ENCODE measurements at places on chromosomes 3 and 15.

DNA sequence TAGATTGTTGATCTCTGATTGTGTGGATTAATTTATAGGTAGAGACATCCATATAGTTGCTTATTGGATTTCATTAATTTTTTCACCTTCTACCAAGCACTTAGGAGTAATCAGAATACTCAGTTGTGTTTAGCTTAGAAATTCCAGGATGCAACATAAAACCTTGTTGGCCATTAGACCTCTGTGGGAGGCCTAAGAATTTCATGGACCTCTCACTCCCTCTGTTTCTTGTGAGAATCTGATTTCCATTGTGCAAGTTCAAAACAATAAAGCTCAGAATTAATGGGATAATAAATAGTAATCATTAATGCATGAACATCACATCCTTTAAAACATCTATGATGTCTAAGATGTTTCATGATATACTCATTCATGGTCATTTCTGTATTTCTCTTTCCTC, 332.4 kb downstream of the GRM7 start:
- H3K4me3 ChIP-seq = no peak overlapping the region
- no peaks in the 10 kb centered on the region for H3K36me3 ChIP-seq
- no peaks in the 10 kb centered on the region for H3K27me3 ChIP-seq
- no peaks in the 10 kb centered on the region for H3K4me1 ChIP-seq
- no peak overlapping the region for H3K27ac ChIP-seq

GRCh38 chr15:88990185-88990679, 77.1 kb upstream of the MFGE8 start:
- no peaks in the 10 kb centered on the region for H3K36me3 ChIP-seq
- H3K27ac ChIP-seq = no peak overlapping the region
- DNase-seq = no peak

DNA sequence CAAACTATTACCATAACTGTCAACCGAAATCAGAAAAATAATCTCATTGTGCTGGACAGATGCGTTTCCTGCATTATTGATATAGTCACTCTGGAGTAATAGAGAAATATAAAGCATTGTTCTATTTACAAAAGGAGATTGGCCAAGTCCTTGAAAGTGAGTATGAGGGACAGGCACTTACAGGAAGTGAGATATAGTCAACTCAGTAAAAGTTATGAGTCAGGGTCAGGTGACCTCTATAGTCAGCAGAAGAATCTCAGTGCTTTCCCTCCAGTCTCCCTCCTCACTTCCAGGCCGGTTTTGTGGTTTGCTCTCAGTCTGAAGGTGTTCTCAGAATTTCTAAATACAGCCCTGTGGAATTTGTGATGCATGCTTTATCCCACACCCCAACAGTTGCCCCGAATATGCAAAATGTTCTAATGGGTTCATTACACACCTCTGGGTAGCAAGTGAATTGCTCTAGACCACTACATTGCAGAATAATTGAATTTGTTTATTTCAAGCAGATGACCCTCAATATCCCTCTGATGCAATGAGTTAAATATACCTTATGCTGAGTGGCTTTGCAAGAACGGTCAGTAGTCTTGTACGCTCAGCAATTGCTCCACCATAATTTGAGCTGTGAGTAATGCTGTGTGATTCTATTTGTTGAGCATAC, 787.7 kb downstream of the MCTP2 start:
- no peaks in the 10 kb centered on the region for H3K36me3 ChIP-seq
- no peaks in the 10 kb centered on the region for H3K4me1 ChIP-seq
- no peak for DNase-seq
- H3K27me3 ChIP-seq = no peaks in the 10 kb centered on the region

DNA sequence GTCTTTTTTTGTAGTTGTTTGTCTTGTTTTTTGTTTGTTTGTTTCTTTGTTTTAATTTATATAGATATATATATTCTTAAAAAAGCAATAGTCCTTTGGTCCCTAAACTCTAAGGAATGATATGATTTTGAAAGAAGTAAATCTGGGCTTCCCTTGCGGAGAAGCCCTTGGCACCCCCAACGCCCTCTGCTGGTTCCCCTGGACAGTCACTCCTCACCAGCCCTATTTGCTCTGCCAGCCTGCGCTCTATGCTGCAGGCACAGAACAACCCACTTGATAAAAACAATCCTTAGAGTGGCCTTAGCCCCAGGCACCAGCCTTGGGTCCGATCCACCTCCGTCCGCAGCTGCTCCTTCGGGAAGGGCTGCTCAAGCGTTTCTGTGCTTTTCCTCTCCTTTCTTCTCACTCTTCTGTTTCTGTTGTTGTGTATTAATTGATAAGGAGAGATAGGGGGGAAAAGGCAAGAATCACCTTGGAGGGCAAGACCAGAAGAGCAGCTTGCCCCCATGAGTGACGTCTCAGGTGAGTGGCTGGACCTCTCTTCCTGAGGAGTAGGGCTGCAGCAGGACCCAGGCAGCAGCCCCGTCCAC, 13.7 kb upstream of the PARP6 start:
- DNase-seq = no peak
- H3K36me3 ChIP-seq = no peaks in the 10 kb centered on the region
- no peaks in the 10 kb centered on the region for H3K4me1 ChIP-seq
- H3K4me3 ChIP-seq = no peak overlapping the region

DNA sequence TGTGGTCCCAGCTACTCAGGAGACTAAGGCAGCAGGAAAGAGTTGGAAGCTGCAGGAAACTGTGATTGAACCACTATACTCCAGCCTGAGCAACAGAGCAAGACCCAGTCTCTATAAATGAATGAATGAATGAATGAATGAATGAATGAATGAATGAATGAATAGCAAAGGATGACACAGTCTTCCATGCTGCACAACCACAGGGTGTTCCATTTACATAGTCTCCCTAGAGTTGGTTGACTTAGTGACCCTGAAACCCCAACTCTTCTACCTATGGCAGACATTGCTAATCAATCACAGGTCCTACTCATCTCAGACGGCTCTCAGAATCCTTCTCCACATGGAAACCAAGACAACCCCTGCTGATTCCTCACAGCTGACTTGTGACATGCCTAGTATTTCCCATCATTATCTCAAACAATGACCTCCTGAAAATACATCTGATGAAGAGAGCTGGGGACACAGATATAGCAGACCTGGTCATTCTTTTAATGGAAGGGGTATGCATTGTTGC, 2.1 kb downstream of the IQCF5 start:
- no peaks in the 10 kb centered on the region for H3K4me1 ChIP-seq
- no peaks in the 10 kb centered on the region for H3K36me3 ChIP-seq
- H3K27me3 ChIP-seq = peaks cover 3% of the 10 kb centered on the region

GRCh38 chr3:136546720-136547119, 205.5 kb downstream of the STAG1 start:
- H3K36me3 ChIP-seq = no peaks in the 10 kb centered on the region
- no peaks in the 10 kb centered on the region for H3K4me1 ChIP-seq
- no peaks in the 10 kb centered on the region for H3K27me3 ChIP-seq
- H3K27ac ChIP-seq = no peak overlapping the region
- H3K4me3 ChIP-seq = no peak overlapping the region

DNA sequence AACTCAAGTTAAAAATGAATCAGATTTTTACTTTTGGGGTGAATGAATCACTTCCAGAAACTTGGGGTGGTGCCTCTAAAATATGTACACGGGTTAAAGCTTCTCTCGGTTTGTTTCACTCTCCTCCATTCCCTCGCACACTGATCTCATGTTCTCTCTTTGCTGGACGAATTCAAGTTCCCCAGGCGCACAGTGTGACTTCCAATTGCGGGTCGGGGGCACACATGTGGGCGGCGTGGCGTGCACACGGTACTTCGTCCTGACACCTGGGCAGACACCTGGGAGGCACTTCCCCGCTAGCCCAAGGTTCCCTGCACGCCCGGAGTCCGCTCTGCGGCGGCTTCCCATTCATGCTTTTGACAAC, 692 bp downstream of the SCAANT1 start:
- peak overlapping the region; percentile 86 for H3K27ac ChIP-seq
- H3K27me3 ChIP-seq = no peaks in the 10 kb centered on the region
- DNase-seq = no peak
- H3K4me1 ChIP-seq = peaks cover 19% of the 10 kb centered on the region
- H3K4me3 ChIP-seq = peak overlapping the region; percentile 83

DNA sequence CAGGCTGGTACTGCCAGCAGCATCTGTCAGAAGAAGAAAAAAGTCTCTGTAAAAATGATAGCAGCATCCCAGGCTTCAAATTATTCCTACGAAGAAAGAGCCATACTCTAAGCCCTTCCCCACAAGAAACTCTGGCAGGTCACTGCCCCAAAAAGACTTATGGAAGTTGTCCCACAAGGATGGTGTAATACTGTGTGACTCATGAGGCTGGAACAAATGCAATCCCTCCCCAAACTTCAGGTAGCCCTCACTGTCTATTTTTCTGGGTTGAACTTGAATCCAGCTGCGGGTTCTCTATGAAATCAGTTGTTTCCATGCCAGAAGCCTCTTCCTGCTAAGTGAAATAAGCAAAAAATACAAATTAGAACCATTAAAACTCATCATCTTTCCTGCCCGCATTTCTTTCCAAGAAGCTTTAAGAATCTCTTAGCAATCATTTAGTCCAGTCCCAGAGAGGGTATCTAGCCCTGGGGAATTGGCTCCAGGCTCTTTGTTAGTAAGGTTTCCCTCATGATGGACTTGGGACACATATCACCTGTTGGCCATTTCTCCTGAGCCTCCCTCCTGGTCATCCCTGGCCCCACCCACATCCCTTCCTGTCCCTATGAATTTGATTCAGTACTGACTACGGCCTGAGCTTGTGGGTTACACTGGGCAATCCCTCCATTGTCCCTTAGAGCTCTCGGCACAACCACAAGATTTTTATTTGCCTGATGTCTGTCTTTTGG, 51.7 kb downstream of the FAM174B start:
- no peaks in the 10 kb centered on the region for H3K4me1 ChIP-seq
- H3K27ac ChIP-seq = no peak overlapping the region
- no peaks in the 10 kb centered on the region for H3K36me3 ChIP-seq
- no peak overlapping the region for H3K4me3 ChIP-seq
- no peaks in the 10 kb centered on the region for H3K27me3 ChIP-seq

DNA sequence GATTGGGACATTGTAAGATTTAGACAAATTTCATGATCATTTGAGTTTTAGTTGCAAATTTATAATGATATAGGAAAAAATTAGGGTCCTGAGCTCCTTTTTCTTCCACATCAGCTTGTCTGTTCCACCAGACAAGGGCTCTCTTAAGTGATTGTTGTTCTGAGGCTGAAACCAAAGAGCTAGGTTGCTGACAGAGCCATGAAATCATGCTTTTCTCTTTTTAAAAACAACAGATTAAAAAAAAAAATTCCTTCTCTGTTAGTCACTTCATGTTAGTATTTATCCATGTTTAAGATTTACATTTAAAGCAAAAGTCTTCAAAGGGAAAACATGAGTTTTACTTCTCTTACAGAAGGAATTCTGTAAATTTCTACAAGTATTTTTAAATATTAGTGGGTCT, 56.8 kb downstream of the ATP2C1 start:
- peaks cover 34% of the 10 kb centered on the region for H3K36me3 ChIP-seq
- H3K4me3 ChIP-seq = no peak overlapping the region
- no peak overlapping the region for H3K27ac ChIP-seq
- no peaks in the 10 kb centered on the region for H3K4me1 ChIP-seq
- H3K27me3 ChIP-seq = no peaks in the 10 kb centered on the region

- no peaks in the 10 kb centered on the region for H3K36me3 ChIP-seq
- H3K4me1 ChIP-seq = no peaks in the 10 kb centered on the region
- no peak overlapping the region for H3K4me3 ChIP-seq
- no peak for DNase-seq
Observed at GRCh38 chr15:27638958-27639357, 460.2 kb downstream of the OCA2 start.

GRCh38 chr15:77877869-77878577, 199.5 kb downstream of the TBC1D2B start:
- no peak for DNase-seq
- H3K4me3 ChIP-seq = no peak overlapping the region
- no peak overlapping the region for H3K27ac ChIP-seq
- no peaks in the 10 kb centered on the region for H3K36me3 ChIP-seq
- H3K27me3 ChIP-seq = no peaks in the 10 kb centered on the region

GRCh38 chr3:54939557-54940300, 11.9 kb upstream of the LRTM1 start:
- no peaks in the 10 kb centered on the region for H3K4me1 ChIP-seq
- H3K27me3 ChIP-seq = no peaks in the 10 kb centered on the region
- no peak overlapping the region for H3K27ac ChIP-seq
- H3K4me3 ChIP-seq = no peak overlapping the region

DNA sequence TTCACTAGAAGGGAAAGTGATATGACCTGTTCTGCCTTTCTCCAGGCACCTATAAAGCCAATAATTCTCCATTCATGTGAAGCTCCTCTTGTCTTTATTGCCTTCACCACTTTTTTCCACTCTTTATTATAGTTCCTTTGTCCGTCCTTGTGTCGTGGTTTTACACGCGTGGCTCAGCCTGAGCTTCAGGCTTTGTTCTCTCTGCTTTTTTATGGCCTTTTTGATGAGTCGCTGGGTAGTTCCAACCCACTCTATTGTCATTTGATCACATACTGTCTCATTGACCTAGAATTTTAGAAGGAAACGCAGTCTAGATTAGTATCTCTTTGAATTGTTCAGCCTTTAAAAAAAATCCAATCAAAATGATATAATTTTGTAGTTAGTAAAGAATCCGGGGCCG, 403.2 kb downstream of the PTPRG start:
- no peaks in the 10 kb centered on the region for H3K27me3 ChIP-seq
- H3K27ac ChIP-seq = no peak overlapping the region
- no peak overlapping the region for H3K4me3 ChIP-seq
- H3K4me1 ChIP-seq = no peaks in the 10 kb centered on the region
- H3K36me3 ChIP-seq = no peaks in the 10 kb centered on the region

- no peak overlapping the region for H3K27ac ChIP-seq
- H3K27me3 ChIP-seq = no peaks in the 10 kb centered on the region
- DNase-seq = peak; percentile 5
- H3K4me3 ChIP-seq = no peak overlapping the region
- no peaks in the 10 kb centered on the region for H3K4me1 ChIP-seq
Observed at GRCh38 chr3:64399205-64399800, 174.0 kb upstream of the PRICKLE2 start.

GRCh38 chr3:86152620-86153019, 838.3 kb downstream of the VGLL3 start:
- no peaks in the 10 kb centered on the region for H3K4me1 ChIP-seq
- no peaks in the 10 kb centered on the region for H3K36me3 ChIP-seq
- no peaks in the 10 kb centered on the region for H3K27me3 ChIP-seq
- H3K4me3 ChIP-seq = no peak overlapping the region

DNA sequence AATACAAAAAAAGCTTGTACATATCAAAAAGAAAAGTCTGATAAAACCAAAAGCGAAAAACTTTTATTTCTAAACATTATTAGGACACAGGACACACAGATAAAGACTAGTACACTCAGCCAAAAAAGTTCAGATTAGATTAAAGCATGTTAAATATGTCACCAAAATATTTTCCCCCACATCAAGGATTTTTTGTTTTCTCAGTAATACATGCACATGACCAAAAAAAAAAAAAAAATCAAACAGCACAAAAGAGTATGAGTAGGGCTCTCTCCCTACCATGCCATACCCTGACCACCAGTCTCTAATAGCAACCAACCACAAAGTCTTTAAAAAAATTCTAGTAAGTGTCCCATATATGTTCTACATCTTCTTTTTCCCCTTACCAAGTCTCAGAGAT, 77.4 kb downstream of the LRRFIP2 start:
- H3K4me3 ChIP-seq = no peak overlapping the region
- H3K36me3 ChIP-seq = peaks cover 3% of the 10 kb centered on the region
- DNase-seq = no peak
- H3K4me1 ChIP-seq = no peaks in the 10 kb centered on the region
- H3K27me3 ChIP-seq = no peaks in the 10 kb centered on the region

All from thymus (tissue), 14 donors.